Muscle of leg (tissue), 16 donors: ENCODE measurements at places on chromosomes 13 and 19. TPM values are rescaled to one million over a fixed set of nuclear protein-coding genes. Genes with fewer than 3 reads are reported as not detected.

FSD1 gene
- polyA plus RNA-seq: 3.2 TPM

FGF9 gene
- polyA plus RNA-seq: 7.4 TPM

ZIC2 gene
- not detected for polyA plus RNA-seq

GAPDHS gene
- polyA plus RNA-seq: not detected

CEACAM20 gene
- polyA plus RNA-seq: not detected

PCDH20 gene
- 1.7 TPM for polyA plus RNA-seq

PLVAP gene
- 63.9 TPM for polyA plus RNA-seq

SERPINE3 gene
- polyA plus RNA-seq: 0.27 TPM

ZNF525 gene
- polyA plus RNA-seq: 3.9 TPM

CCDC8 gene
- polyA plus RNA-seq: 77.4 TPM

ADAMTSL5 gene
- 13.4 TPM for polyA plus RNA-seq

SYNGR4 gene
- polyA plus RNA-seq: 0.17 TPM

PRR12 gene
- polyA plus RNA-seq: 17.8 TPM

PRSS57 gene
- polyA plus RNA-seq: 0.16 TPM

ATP4A gene
- not detected for polyA plus RNA-seq

FXYD3 gene
- 9.3 TPM for polyA plus RNA-seq

CFAP97D2 gene
- polyA plus RNA-seq: not detected

GIPR gene
- polyA plus RNA-seq: 1.8 TPM

NLRP7 gene
- polyA plus RNA-seq: not detected

AKAP8L gene
- polyA plus RNA-seq: 52.8 TPM
